RPMI7951 (cell line): ENCODE measurements at places on chromosomes 5 and 9.

GRCh38 chr5:68834491-68834981 is 259.3 kb upstream of the SLC30A5 start:
- DNase-seq = peak; percentile 61

DNA sequence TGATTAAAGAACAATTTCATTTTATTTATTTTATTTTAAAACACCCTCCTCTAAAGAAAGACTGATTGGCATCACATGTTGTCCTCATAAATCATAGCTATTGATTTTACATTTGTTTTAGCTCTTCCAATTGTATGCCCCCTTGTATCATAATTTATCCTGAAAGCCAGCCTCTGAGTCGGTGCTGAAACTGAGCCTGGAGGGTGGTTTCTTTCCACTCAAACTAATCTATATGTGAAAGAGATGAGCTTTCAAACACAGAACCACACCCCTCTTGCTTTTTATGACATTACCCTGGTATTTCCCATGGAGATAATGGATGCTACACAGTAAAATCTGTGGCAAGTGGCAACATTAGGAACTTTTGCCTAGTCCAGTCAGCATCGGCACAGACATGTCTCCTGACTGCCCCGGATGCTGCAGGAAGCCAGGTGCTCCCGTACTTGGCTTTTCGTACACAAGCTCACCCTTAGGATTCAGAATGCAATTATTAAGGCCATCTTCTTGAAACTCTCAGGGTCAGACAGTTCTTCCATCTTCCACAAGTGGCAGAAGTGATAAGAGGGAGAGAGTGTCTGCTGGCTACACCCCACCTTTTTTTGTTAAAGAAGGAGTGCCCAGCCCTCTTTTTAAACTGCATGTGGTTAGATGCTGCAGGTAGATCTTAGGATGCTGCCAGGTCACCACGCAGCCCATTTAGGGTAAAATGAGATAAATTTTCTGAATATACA is 91.1 kb downstream of the SNCAIP start:
- no peak for DNase-seq

DNA sequence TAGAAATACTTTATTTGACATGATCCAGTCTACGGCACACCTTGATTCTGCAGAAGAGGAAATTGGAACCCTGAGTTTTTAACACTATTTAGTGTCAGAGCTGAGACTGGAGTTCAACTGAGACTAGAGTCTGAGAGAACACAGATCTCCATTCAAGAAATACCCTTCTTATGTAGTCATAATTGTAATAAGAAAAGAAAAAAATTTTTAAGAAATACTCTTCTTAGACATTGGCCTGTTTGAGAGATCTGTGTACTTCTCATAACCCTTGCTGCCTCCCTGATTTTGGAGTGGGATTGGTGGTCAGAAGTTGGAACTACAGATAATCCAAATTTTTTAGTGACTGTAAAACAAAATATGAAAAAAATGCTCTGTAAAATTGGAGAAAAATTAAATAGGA is 253.4 kb downstream of the ARRDC3 start:
- no peak for DNase-seq

DNA sequence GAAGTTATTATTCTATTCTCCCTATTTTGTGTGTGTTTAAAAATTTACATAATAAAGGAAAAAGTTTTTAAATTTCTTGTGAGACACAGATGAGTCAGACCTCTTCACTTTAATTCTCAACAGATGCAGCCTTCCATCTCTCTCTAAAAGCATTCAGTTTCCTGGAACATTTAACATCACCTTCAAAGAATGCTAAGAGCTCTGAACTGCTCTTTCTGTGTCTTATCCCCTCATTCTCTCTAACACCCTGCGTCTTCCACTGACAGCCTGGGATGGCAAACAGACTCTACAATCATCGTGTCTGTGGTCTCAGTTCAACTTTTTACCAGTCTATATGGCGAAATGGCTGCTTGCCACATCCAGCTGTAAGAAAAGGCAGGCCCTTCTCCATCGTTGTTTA is 173.0 kb downstream of the HINT1 start:
- DNase-seq = no peak

DNA sequence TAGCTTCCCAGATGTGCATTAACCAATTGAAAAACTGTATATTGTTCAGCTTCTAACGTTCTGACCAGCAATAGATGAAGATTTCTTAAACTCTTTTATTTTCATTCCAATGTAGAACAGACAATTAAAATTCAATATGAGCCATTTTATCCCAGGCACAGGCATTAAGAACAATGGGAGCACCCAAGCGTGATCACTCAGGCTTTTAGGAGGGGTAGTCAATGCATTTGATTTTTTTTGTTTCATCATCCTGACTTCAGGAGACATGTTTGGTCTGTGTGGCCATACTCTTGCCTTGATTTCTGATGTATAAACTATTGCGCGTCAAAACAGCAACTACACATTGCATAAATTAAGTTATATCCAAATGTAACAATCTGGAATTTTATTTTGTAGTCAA is 653.0 kb upstream of the RORB start:
- no peak for DNase-seq

DNA sequence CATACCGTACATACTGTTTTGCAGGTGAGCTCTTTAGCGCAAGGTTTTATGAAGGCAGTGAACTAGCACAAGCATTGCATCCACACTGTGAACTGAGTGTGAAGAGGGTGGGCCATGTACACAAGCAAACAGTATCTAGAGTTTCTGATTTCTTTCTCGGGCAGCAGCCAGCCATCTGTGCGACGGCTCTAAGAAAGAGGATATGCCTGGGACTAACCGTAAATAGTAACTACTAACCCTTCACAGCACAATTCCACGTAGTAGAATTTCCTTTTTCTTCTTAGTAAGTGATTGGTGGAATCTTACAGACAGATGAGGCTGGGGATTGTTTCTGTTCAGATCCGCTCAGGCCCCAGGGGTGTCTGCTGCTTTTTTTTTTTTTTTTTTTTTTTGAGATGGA is 89.0 kb downstream of the DRD1 start:
- DNase-seq = no peak

DNA sequence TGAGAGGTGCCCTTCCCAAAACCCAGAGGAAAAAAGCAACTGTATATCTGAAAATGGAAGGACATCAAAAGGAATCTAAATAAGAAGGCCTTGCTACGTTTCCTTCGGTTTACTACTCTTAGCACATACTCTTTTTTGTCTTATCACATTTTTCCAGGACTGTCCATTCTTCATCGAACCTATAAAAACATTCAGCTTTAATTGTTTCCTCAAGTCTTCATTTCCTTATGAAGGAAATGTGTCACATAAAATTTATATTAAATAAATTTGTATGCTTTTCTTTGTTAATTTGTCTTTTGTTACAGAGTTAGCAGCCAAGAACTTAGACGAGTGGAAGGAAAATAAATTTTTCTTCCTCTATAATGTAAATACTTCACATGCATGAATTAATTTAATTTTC is 255.0 kb downstream of the BNC2 start:
- no peak for DNase-seq

DNA sequence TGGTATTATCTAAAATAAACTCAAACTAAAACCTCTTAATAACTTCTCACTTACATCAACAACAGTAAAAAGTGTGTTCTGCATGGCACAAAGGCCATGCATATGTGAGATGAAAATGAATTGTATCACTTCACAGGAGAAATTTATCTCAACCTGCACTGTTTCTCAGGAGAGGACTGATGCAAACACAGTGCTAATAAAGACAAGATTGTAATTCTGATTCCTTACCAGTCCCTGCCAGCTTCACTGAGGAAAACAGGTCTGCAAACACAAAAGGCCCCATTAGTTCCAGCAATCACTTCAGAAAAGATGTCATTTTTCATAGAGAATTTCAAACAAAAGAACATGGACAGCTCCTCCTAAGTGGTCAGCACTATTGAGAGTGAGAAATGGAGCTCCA is 117.3 kb upstream of the PDE4D start:
- no peak for DNase-seq

- no peak for DNase-seq
Measured at GRCh38 chr5:116864157-116864837, 289.7 kb upstream of the SEMA6A start.

DNA sequence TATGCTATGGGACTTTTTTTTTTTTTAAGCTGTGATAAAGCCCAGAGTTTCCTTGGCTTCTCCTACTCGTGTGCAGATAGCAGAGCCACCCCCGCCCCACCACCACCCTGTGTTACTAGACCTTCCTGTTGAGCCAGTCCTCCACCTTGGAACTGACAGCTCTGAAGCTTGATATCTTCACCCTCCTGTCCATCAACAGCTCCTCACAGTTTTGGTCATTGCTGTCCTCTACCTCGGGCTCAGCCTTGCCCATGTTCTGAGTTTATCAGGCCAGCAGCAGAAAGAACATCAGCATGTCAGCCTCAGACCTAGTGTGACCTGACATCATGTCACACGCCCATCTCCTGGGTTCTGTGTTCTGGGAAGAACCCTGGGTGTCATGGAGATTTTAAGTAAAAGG is 167.1 kb upstream of the RAI14 start:
- DNase-seq = no peak

DNA sequence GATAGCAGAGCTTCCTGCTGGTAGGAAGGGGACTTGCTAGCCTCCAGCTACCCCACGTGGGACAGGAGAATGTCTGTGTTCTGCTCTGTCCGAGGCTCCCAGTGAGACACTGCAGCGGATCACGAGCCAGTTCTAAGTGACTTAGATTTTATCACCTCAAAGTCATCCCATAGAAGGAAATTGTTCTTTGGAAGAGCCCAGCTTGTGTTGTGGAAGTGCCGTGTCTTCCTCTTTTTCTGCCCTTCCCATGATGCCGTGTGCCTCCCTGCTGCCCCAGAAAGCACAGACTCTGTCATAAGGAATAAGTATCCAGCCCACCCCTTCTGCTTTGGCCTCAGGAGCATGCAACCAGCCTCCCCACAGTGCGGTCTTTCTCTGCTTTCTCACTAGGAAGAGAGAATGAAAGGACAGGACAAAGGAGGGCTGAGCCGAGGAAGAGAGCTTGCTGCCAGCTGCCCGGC is 35.6 kb downstream of the RUFY1 start:
- no peak for DNase-seq

DNA sequence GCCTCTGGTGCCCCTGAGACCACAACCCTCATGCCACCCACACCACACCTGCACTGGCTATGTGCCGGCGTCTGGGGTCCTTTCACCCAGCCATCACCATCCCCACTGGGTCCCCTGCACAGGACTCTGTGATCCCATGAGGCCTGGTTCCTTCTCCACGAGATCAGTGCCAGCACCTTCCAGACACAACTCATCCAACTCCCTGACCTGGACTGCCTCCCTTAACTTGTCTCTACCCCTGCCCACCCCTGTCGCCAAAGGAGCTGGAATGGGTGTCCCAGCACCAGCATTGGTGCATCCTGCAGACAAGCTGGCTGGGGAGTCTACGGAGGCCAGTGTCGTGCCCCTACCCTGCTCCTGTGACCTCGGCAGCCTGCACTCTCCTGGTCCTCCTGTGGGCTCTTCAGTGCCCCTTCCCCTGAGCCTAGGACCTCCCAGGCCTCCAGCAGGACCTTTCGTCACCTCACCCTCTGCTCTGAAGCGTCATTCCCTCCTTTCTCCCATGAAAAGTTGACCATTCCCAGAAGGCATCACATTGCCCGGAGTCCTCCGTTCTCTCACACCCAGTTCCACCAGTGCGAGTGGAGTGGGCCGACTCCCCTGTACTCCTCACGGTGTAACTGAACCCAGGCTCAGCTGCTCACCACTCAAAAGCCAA is 87.7 kb downstream of the NSUN2 start:
- DNase-seq = no peak

- no peak for DNase-seq
Measured at GRCh38 chr5:42984307-42984706, 55.8 kb downstream of the ANXA2R start.

- DNase-seq = no peak
Measured at GRCh38 chr9:134390947-134391318, 64.7 kb downstream of the RXRA start.

DNA sequence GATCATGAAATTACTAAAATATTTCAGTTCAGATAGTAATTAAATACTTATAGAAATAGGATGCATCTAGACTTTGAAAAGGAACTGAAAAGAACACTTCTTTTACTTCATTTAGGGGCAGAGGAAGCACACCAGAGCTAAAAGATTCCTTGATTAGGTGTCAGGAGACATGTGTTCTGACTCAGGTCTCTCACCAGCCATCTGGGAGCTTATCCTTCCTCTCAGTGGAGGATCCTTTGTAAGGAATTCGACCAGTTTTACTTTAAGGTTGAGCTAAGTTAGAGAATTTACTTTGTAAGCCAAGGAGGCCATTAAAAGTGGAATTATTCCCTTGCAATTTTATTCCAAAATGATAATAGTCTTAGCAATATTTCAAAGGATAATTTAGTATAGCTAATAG is 16.7 kb downstream of the VCAN start:
- DNase-seq = no peak
